ENCODE measurements at places on chromosomes 6 and 20. TPM values are rescaled to one million over a fixed set of nuclear protein-coding genes. Genes with fewer than 3 reads are reported as not detected.

- no peak for DNase-seq
Observed at GRCh38 chr6:72271531-72271930, 350.3 kb upstream of the KCNQ5 start.

DNA sequence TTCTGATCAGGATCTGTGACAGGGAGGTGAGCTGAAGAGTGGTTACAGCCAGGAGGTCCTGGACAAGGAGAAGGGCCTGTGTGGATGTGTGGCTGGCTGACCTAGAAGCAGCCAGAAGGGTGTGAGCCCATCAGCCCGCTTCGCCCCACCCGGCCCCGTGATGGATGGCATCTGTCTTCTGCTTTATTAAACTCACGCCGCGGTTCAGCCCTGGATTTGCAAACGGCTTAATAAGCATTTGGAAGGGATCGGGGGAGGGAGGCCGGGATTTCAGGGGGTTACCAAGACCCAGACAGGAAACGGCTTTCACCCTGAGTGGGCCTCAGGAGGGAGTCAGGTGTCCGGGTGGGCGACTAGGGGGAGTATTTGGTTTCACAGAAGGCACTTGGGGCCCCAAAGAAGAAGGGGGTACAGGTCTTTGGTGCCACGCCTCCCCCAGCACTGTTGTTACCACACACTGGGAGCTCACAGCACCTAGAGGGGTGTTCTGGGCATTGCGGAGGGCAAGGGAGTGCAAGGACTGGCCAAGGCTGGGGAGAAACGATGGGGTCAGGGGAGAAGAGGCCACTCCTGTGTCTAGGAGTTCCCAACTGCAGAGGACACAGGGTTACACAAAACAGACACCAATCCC, 53.8 kb upstream of the FOXP4 start:
- no peak for DNase-seq

DNA sequence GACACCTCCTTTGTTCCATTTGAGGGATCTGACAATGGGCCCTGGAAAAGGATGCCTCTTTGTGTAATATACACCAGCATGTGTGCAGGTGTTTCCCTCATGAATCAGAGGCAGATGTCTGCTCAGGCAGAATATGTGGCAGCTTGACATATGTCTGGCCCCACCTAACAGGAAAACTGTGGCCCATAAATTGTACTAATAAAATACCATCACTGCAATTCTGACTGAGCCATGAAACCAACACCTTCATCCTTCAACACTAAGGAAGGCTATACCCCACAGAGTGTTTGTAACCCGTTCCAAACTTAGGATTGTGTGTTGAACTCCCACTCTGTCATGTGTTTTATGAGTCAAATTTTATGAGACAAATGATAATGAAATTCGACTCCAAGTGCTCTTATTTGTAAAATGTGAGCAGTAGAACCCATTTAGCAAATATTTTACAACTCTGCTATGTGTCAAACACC, 22.7 kb downstream of the LAMA4 start:
- no peak for DNase-seq

- no peak for DNase-seq
Observed at GRCh38 chr6:14177413-14178082, 60.0 kb downstream of the CD83 start.

DNA sequence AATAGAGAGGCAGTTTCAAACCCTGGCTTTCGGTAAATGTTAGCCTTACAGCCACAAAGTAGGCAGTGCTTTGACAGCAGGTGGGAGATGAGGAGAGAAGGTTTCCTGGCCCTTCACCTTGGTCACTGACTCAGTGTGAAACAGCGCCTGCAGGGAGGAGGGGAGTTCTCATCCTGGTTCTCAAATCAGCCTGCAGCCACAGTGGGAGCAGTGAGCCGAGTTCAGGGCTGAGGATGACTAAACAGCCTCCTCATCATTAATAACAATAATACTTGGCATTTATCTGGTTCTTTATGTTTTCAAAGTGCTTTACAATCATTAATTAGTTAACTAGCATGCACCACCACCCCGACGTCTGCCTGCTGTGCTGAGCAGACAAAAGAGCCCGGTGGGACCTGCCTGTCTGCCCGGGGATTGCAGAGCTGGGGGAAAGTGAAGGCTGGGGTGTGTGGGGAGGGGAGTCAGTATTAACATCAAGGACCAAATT, 59.6 kb downstream of the PRDM1 start:
- DNase-seq = no peak

DNA sequence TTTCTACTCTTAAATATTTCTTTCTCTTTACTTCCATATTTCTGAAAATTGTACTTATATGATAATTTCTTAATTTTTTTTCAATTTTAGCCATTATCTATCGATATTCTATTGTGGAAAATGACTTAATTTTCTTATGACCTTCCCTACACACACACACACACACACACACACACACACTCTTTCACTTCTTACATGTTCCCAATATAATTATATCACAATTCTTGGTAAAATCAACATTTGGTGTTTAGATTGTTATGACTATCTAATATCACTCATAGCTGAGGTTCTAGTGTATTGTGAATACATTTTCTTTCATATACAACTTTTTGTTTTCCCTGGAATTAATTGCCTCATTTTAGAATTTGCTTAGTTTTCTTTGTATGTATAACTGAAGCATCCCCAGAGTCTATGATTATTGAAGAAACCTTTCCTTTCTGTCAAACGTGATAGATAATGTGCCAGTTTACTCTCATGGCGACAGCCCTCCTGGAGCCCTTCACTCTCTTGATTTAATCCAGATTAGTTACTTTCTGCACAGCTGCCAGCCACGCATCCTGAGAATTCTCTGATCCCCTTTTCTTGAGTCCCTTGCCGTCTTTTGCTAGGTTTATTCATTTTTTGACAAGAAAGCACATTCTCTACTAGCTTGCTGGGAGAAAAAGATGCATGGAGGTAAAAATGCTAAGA, 63.4 kb downstream of the RNF182 start:
- DNase-seq = no peak

- DNase-seq = no peak
Observed at GRCh38 chr6:73079611-73079955, 145.7 kb downstream of the KHDC1L start.

DNA sequence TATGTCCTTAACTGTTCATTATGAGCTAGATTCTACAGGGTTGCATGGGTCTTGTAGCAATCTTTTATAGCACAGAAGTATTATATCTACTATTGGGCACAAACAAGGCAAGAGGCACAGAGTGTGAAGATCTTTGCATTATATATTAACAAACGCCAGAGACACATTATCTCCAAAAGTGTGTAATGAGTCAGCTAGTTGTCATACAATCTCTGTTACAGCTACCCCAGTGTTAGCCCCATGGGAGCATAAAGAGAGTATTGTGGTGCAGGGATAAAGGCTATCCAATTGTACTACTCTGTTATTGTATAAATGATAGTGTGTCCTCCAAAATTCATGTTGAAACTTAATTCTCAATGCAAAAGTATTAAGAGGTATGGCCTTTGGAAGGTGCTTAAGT, 148.4 kb upstream of the RIMS1 start:
- no peak for DNase-seq

DNA sequence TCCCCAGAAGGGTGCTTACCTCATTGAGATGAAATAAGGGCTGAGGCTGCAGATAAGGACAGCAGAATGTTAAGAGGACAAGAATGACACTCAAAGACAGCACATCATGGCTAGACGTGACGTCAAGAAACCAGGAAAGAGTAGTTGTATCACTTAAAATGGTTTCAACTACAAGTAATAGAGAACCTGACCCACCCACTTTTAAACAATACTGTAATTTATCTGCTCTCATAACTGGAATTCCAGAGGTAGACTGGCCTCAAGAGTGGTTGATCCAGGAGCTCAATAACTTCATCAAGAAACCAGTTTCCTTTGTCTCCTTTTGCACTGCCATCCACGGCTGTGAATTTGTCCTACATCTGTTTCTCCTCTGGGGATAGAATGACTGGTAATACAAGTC, 187.1 kb downstream of the EYA4 start:
- DNase-seq = no peak

- no peak for DNase-seq
Observed at GRCh38 chr20:39974966-39975501, 714.0 kb downstream of the MAFB start.

DNA sequence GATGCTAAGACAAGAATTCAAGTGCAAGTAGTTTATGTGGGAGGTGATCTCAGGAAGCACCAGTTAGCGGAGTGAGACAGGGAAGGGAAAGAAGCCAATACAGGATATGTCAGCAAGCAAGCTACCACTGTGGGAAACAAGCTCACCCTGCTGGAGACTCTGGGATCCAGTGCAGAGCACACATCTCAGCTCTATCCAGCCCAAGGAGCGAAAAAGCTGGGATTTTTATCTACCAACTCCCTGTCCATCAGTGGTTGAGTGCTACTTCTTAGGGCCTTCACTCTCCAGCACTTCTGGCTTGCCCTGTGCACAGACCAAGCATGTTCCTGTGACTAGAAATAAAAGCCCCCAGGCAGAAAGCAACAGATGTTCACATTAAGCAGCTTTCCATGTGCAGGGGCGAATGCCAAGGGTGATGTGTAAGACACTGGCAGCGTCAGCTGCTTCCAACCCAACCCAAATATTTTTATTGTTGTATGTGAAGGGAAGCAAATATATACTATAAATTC, 10.8 kb upstream of the RNF24 start:
- DNase-seq = no peak

DNA sequence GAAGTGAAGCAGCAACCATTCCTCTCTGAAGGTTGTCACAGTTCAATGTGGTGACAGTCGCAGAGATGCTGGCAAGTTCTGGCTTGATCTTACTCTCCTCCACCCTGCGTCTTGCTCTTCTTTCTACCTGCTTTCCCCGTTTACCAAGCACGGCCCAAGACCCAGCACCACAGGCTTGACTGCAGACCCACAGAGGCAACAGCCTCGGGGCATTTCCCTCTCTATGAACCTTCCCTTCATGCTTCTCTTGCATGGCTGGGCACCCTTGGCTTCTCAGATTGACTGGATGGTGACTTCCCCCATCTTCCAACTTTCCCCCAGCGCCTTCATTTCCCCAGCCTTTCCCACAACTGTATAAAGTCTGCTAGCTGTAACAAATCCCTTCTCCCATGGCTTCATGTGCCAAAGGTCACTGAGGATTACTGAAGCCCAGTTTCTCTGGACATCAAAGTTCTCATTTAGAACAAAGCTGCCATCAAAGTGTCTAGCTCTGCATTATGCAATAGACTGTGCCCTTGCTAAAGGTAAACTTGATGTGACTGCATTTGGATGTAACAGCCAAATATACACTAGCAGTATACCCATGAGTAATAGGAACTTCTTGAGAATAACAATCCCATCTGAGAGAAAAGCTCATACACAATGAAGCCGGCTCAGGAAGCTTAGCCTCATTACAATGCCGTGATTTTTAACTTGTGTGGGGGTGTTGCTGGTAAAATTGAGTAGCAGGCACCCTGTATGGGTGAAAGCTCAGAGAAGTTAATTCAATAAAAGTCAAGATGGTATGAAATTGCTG, 723.1 kb upstream of the FLRT3 start:
- DNase-seq = no peak

GRCh38 chr20:12058216-12058615, 140.5 kb downstream of the BTBD3 start:
- DNase-seq = no peak

- peak; percentile 46 for DNase-seq
Observed at GRCh38 chr6:170553534-170554012, 466 bp upstream of the PSMB1 start.

DNA sequence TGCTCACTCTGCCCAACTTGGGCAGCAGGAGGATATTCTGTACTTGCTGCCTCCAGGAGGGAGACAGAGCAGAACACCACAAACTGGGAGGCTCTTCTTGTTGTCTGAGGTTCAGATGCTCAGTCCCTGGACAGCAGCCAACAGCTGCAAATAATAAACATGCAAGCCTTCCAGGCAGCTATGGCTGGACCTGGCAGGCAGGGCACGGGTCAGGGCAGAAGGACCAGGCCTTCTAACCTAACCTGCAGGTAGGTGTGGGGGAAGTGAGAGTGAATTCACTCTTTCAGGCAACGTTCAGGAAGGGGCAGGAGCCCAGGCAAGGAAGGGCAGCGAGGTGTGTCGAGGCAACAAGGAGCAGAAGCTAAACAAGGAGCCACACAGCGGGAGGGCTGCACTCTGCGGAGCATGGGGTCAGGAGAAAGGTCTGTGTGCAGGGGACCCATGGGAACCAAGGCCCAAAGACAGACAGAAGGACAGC, 31.5 kb downstream of the NINL start:
- no peak for DNase-seq

GRCh38 chr20:45322952-45323383, 14.9 kb upstream of the MATN4 start:
- peak; percentile 22 for DNase-seq

DNA sequence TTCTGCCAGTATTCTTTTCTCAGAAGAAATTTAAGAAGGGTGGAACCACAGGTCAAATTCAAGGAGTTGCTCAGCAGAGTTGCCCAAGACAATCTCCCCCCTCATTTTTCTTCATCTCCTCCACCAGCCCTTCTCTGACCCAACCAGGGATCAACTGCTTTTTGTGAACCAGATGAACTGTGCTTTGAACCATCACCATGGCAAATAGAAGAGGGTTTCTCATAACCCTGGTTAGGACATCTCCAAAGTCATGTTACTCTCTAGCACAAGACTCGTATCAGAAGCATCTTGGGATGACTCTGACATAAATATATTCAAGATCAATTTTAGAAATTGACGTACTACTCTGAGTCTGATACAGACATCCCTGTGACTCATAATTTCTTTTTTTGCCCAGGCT, 130.7 kb downstream of the ALDH8A1 start:
- no peak for DNase-seq

DNA sequence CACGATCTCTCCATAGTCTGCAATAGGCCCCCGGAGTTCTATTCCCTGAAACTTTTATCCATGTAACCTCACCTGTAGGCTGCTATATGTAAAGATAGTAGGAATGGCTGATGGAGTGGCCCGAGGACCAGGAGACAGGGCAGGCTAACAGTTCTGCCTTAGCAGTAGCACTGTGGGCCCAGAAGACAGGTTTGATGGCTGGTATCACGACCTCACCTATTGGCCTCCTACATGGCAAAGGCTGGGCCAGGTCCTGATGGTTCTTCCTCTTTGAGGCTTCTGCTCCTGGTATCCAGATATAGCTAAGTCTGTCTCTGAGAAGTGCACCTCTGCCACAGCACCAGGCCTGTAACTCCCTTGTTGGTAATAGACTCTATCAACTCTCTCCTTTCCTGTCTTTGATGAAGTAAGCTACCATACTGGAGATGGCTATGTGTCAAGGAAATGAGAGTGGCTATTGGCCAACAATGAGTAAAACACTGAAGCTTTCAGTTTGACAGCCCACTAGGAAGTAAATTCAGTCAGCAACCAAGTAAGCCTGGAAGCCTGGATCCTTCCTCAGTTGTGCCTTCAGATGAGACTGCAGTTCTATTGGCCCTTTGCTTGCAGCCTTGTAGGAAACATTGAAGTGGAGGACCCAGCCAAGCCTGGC, 5.7 kb downstream of the SPEF1 start:
- DNase-seq = no peak

MOG gene
- polyA plus RNA-seq = not detected

MYLK2 gene
- 60.0 TPM for polyA plus RNA-seq

OR2H1 gene
- not detected for polyA plus RNA-seq

Measured in forelimb muscle (tissue), 1 donor.